Stimulated activated CD8-positive, alpha-beta memory T cell treated with anti-CD3 and anti-CD28 coated beads, Interleukin-4, amount 100 ng/mL, for 1 hour (primary cell): ENCODE measurements at places on chromosomes 16 and 17.
A peak's percentile ranks its signal among the peaks of the same experiment; 100 is the strongest.

GRCh38 chr17:31511195-31511578, 119.7 kb downstream of the RAB11FIP4 start:
- no peak for DNase-seq

GRCh38 chr16:28136751-28137434, 73.4 kb upstream of the GSG1L start:
- DNase-seq, result peak; percentile 20

DNA sequence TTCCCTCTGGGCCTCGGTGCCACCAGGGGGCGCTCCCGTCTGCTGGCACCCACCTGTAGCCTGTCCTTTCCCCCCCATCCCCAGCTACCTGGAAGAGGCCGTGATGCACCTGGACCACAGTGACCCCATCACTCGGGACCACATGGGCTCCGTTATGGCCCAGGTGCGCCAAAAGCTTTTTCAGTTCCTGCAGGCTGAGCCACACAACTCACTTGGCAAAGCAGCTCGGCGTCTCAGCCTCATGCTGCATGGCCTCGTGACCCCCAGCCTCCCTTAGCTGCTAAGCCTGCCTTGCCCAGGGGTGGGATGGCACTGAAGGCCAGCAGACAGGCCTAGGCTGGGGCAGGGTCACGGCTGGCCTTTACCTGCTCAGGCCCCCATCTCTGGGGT, 818 bp upstream of the NRN1L start:
- DNase-seq, result peak; percentile 47

DNA sequence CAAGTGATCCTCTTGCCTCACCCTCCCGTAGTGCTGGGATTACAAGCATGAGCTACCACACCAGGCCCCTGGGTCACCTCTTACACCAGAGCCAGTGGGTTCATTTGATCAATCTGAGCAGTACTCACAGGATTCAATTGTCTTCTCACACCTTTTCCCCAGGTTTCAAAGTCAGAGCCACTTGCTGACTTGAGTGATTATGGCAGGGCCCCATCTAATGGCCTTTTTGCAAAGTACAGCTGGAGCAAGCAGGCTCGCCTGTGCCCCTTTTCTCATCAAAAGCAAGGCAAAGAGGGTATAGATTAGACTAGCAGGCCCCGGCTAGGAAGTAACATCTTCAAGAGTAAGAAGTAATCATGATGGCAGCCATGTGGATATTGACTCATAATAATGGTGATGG, 114.8 kb upstream of the NOL11 start:
- peak; percentile 5 for DNase-seq

- DNase-seq, result no peak
These were observed 21.3 kb upstream of the HEXD start for GRCh38 chr17:82396601-82397435.

DNA sequence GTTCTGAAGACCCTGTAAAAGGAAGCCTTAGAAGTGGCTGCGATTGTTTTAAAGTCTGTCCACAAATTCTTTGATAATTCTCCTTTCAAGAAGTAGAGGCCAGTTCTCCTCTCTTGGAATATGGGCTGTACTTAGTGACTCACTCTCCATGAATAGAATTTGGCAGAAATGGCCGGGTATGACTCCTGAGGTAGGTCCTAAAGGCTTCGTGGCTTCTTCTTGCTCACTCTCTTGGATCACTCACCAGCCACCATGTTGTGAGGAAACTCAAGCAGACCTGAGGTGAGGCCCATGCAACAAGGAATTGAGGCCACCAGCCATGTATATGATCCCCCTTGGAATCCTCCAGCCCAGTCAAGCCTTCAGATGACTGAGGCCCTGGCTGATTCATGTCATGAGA, 75.8 kb downstream of the WWOX start:
- DNase-seq, result no peak

GRCh38 chr16:58843675-58844074, 109.6 kb upstream of the GOT2 start:
- no peak for DNase-seq

DNA sequence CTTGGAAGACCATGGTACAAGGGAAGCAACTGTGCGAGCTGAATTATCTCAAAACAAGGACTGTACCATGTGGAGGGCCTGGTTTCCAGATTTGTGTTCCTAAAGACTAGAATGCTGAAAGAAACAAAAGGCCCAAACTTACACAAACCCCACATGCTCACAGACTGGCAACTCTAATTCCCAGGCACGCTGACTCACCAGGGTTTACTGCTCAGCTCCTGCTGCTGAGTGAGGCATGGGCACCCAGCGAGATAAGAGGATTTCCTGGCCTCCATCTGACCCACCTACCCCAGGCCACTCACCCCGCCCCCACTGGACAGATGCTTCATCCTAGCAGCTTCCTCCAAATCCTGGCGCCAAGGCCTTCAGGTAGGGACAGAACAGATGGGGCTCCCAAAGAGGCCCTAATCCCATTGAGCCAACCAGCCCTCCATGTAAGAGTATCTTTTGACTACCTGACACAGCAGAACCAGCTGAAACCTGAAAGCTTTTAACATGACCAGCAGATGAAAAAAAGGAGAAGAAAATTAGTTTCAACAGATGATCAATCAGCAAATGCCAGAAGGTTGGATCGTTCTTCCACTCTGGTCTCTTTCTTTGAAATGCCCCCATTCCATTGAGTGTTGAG, 33.9 kb downstream of the DCUN1D3 start:
- DNase-seq, result no peak

DNA sequence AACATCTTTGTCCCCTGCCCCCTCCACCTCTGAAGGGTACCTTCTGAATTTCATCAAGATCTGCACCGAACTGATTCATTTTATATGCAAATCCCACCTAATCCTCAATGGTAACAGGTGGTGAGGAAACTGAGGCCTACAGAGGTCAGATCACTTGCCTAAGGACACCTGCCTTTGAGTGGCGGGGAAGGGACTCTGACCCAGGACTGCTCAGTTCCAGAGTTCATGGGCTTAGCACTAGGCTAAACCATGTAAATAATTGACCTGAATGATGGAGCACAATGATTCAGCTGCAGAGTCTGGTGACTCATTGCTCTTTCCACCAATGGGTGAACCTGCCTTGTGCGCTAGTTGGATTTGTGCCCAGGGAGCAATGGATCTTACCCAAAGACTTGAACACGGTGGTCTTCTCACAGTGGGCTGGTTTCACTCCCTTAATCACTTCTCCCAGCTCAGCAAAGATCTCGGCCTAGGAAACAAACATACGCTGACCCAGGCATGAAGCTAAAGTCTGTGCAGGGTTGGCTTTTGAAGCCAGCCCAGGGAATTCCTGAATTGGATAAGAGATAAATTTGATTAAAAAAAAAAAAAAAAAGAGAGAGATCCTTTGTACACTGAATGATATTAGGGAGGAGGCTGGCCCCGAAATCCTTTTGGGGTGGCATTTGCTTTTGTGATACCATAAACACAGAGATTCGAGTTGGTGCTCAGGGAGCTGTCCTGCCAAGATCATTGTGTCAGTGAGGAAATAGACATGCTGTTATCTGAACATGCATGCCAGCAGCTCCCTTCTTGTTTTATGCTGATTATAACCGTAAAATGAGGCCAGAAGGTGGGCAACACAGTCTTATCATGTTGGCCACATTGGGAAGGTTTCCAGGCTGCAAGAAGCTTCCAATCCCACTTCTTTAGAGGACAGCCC, 17.0 kb downstream of the CRYM start:
- no peak for DNase-seq

GRCh38 chr17:79083191-79083971, 8.8 kb downstream of the ENGASE start:
- DNase-seq, result no peak

GRCh38 chr16:49800876-49801275, 55.0 kb downstream of the ZNF423 start:
- no peak for DNase-seq

DNA sequence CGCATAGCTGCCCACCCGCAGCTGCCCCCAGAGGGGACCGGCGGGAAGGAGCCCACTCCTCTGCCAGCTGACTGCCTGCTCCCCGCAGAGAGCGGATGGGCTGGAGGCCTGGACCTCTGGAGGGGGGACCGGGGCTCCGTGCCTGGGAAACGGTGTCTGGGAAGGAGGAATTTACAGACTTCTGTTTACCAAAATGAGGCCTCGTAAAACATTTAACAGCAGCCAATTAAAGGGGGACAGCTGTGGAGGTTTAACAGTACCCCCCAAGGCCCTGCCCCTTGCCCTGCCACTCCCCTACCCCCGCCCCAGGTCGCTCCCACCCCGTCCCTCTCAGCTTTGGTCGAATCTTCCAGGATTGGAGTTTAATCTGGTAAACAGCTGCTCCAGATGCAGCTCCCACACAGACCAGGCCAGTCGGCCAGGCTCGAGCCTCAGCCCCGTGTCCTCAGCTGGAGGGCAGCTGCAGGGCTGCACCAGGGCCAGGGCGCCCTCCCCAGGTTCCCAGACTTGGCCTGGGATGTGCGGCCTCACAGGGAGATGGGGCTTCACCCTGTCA, 41.1 kb downstream of the BAHCC1 start:
- no peak for DNase-seq

DNA sequence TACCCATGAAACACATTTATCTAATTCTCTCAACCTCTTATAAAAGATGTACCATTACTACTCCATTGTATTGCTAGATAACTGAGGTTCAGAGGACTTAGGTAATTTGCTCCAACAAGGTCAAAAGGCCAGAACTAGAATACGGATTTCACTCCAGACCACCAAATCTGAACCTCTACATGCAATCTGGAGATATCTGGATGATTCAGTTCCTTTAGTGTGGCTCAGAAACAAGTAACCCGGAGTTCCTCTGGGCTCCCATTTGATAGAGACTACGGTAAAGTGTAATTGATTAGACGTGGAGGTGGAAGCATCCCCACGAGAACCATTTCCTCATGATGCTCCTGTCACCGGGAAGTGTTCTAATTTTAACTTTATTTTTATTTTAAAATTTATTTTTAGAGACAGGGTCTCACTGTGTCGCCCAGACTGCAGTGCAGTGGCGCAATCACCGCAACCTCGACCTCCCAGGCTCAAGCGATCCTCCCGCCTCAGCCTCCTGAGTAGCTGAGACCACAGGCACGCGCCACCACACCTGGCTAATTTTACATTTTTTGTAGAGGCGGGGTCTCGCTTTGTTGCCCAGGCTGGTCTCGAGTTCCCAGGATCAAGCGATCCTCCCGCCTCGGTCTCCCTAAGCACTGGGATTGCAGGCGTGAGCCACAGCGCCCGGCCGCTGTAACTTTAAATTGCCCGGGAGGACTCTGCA, 608 bp upstream of the COX10 start:
- no peak for DNase-seq

GRCh38 chr17:50557630-50558029, 2.9 kb upstream of the CACNA1G start:
- DNase-seq, result no peak

DNA sequence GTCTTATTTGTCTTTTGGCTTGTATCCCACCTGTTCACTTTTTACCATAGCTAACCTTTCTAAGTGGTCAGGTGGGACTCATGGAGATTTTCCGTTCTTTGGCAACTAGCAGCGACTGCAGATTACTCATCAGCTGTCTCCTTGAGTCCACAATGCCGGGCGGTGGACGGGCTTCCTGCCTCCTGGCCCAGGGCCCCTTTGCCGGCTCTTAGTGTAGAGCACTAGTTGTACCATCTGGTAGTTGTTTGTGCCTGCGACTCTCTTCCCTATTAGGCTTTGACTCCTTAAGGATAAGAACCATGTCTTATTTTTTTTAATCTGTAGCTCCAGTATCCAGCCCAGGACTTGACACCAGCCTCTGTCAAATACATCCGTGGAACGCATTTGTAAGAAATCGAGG, 399.9 kb downstream of the WWOX start:
- DNase-seq, result no peak

GRCh38 chr16:80389338-80389737, 151.5 kb upstream of the DYNLRB2 start:
- no peak for DNase-seq

GRCh38 chr17:48871551-48872351, 20.8 kb upstream of the ATP5MC1 start:
- no peak for DNase-seq

DNA sequence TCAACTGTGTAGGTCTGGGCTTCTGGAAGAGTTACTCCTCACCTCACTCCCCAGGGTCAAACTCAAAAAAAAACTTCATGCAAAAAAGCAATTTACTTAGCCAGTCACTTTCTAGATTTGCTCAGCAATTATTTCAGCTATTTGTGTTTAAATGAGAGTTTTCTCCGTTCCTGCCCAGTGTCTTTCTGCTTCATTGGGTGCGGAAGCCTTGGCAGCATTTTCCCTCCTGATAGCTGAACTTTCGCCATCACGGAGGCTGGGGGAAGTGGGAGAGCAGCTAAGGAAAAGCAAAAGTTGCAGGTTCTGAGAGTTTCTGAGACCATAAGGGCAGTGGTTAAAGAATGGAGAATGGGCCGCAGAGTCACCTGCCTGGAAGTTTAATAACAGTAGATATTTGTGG, 287.1 kb upstream of the DYNLRB2 start:
- no peak for DNase-seq

- DNase-seq, result no peak
These were observed 2.1 kb upstream of the GSDMB start for GRCh38 chr17:39920218-39921210.

GRCh38 chr16:85098565-85098964, 13.7 kb downstream of the CIBAR2 start:
- DNase-seq, result no peak
